ENCODE measurements at places on chromosomes 6 and 20.
A peak's percentile ranks its signal among the peaks of the same experiment; 100 is the strongest.

GRCh38 chr6:138406443-138406842 is 2.4 kb downstream of the HEBP2 start:
- DNase-seq = no peak

DNA sequence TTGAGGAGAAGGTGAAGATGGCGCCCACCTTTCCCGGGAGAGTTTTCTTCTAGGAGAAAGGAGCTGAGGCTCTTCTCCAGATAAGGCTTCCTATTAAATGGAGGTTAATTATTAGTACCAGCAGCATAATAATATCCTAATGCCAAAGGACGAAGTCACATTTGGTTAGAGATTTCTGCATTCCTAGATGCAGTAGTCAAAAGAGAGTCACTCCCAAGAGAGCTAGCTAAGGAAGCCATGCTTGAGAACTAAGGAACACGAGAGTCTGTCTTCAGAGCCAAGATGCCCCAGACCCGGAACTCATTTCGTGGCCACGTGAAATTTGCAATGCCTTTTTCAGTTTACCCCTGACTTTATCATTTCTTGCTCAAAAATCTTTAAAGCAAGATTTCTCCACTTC is 132.7 kb downstream of the TSHZ2 start:
- peak; percentile 69 for DNase-seq

DNA sequence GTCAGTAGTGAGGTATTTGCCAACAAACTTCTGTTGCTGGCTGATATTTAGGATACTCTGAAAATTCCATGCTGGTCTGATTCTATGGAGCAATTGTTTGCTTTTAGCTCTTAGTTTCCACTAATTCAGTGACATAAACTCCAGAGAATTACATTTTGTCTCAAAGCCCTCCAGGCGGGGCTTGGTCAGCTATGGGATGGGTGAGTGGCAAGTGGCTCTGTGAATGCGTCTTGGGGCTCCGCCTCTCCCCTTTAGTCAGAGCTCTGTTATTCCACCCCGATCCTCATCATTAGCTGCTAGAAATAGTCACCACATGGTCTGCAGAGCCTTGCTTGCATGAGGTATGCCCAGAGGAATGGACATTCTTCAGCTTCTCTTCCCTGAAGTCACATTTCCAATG is 540.6 kb downstream of the QKI start:
- DNase-seq = peak; percentile 43

DNA sequence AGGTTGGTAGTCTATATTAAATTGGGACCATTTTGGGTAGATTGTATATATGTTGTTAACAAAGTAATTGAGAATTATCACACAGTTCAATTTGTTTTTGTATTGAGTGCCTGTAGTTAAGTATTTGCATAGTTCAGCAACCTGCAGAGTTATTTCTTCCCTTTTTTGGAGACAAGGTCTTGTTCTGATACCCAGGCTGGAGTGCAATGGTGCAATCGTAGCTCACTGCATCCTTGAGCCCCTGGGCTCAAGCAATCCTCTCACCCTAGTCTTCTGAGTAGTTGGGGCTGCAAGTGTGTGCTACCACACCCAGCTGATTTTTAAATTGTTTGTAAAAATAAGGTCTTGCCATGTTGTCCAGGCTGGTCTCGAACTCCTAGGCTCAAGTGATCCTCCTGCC is 250.5 kb downstream of the UTRN start:
- no peak for DNase-seq

- DNase-seq = peak; percentile 66
Observed at GRCh38 chr6:53679446-53679933, 13.9 kb upstream of the KLHL31 start.

DNA sequence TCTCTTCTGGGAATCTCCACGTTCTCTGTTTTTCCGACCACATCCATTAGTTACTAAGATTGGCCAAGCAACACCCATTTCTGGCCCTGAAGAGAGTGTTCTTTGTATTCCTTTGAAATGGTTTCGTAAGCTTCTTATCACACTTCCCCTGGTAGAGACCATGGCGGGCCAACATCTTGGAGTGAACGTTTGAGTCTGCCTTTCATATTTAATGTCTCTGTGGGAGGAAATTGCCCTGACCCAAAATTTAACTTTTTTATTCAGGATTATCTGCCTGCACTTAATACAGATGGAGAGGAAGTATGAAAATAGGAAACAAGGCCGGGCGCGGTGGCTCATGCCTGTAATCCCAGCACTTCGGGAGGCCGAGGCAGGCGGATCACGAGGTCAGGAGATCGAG is 177.0 kb upstream of the SNX9 start:
- DNase-seq = no peak

All from fibroblast of mammary gland (primary cell).